HFF-Myc (cell line): ENCODE measurements at places on chromosomes 11 and 22.
A peak's percentile ranks its signal among the peaks of the same experiment; 100 is the strongest.

DNA sequence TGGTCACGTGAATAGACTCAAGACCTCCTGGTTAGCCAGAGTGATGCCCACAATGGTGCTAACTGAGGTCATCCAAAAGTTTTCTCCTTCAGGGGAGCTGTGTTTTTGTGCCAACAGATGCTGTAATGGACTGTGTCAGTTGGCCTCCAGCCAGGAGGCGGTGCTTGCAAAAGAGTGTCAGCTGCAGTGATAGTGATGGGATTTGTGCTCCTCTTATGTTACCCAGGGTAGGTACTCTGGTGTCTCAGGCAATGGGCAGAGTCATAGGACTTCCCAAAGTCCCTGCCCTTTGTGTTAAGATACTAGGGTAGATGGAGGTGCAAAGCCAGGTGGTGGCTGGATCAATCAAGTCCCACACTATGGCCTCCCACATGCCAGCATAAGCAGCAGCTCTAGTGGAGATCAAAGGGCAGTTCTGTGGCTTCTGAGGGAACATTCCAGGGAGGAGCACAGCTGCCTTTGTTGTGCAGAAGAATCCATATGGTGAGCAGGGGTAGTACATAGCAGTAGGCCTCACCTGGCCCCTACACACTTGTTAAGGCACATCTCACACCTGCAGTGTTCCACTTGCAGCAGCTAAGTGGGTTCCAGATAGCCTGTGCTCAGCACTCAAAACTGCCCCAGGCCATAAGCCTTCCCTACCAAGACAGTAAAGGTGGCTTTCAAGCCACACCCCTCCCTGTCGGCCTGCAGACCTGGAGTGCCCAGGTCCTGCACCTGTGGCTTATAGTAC is 9.4 kb upstream of the FANCF start:
- DNase-seq = peak; percentile 15

DNA sequence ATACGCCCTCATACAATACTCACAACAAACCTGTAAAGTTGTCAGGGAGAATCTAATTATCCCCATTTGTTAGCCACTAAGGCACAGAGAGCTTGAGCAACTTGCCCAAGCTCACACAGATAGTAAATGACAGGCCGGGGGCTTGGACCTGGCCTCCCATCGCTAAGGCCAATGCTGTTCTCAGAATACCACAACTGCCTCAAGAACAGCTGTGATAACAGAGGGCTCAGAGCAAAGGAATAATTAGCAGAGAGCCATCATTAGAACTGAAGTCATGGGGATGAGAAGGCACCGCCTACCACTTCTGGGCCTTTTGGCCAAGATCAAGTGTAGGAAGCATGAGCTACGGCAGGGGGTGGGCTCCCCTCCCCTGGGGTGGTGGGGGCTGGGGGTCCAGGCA is 98.6 kb downstream of the FEZ1 start:
- no peak for DNase-seq

- DNase-seq = no peak
Measured at GRCh38 chr11:67435031-67435726, 2.3 kb downstream of the PTPRCAP start.

GRCh38 chr11:62142921-62143320 is 19.1 kb downstream of the INCENP start:
- no peak for DNase-seq
